ENCODE measurements at places on chromosomes 12 and 14.
A peak's percentile ranks its signal among the peaks of the same experiment; 100 is the strongest.

GRCh38 chr12:49251357-49251756 is 13.5 kb upstream of the TUBA1C start:
- no peak for DNase-seq

- DNase-seq = no peak
Measured at GRCh38 chr12:45260104-45260815, 44.4 kb downstream of the ANO6 start.

- no peak for DNase-seq
Measured at GRCh38 chr14:71363946-71364925, 457.0 kb downstream of the PCNX1 start.

- no peak for DNase-seq
Measured at GRCh38 chr12:53781228-53781801, 29.5 kb upstream of the CISTR start.

DNA sequence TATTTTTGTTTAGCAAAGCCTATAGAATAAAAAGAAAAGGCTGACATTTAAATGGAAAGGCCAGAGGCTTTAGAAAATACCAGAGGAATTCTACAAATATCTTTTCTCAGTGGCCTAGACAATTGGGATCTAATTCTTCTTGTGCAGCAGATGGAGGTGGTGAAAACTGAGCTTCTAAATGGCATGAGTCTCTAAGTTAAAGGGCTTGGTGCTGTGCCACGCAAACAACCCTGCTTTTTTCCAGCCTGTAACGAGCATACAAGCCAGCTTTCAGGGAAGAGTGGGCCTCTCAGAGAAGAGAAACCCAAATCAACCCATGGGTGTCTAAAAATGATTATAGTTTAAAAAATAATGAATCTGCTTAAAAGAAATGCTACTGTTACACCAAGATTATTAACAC is 237.9 kb upstream of the NAV3 start:
- no peak for DNase-seq

- no peak for DNase-seq
Measured at GRCh38 chr12:55771736-55772135, 28.8 kb downstream of the GDF11 start.

- DNase-seq = no peak
Measured at GRCh38 chr12:41652981-41653380, 464.9 kb downstream of the PDZRN4 start.

- DNase-seq = no peak
Measured at GRCh38 chr12:25320123-25321006, 69.6 kb upstream of the KRAS start.

DNA sequence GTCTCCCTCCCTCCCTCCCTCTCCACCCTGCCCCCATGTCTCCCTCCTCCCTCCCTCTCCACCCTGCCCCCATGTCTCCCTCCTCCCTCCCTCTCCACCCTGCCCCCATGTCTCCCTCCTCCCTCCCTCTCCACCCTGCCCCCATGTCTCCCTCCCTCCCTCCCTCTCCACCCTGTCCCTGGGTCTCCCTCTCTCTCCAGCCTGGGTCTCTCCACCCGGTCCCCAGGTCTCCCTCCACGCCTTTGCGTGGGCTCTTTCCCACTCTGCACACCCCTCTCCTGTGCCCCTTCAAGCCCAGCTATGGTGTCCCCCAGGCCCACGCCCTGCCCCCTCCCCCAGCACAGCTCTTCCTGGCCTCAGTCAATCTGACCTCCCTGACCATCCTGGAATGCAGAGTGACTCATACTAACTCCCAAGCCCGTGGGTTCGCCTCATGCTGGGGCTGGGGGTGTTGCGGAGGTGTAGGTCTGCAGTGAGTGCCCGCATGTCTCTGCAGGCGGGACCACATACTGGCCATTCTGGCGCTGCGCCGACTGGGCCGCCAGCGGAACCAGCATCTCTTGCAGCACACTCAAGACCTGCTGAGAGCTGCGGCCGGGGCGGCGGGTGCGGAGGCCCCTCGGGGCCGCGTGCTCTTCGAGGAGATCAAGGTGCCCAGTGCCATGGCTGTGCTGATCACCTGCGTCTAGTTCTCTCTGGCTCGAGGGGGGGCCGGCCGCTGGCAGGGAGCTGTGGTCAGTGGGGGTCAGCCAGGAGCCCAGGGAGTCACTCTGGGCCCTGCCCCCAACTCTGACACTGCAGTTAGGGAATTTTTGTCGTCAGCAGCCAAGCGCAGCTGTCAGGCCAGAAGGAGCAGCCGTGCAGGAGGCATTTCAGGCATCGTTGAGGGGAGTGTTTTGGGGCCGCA is 13.5 kb upstream of the TNFAIP2 start:
- DNase-seq = peak; percentile 89

- no peak for DNase-seq
Measured at GRCh38 chr12:51378749-51379148, 12.5 kb downstream of the GALNT6 start.

DNA sequence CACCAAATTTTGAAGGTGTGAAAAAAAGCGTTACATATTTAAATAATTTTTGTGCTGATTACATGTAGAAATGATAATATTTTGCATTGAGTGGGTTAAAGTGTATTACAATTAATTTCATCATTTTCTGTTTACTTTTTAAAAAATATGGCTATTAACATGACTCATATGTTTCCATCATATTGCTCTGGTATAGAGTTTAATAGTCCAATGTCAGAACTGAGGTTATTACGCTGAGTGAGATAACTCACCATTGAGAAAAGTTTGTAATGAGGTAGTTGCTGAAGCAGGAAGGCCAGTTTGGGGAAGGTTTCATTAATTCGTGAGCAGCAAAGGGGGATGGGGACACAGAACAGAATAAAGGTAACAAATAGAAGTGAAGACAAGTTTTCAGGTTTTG is 865.7 kb upstream of the MGAT4C start:
- DNase-seq = no peak

DNA sequence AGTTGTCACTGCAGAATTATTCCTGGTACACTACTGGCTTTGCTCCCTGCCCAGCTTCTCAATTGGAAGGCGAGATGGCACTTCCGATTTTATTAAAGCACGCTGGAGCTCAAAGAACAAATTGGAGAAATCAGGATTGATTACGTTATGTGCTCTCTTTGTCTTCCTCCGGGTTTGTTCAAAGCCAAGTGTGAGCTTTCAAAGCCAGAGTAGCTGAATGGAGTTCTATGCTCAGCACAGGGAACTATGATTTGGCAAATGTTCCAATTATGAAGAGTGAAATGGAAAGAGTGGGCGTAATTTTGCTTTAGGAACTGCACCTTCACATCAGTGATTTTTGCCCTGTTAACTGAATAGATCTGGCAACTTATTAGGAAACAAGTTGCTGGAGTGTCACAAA is 72.4 kb downstream of the FLRT2 start:
- no peak for DNase-seq

DNA sequence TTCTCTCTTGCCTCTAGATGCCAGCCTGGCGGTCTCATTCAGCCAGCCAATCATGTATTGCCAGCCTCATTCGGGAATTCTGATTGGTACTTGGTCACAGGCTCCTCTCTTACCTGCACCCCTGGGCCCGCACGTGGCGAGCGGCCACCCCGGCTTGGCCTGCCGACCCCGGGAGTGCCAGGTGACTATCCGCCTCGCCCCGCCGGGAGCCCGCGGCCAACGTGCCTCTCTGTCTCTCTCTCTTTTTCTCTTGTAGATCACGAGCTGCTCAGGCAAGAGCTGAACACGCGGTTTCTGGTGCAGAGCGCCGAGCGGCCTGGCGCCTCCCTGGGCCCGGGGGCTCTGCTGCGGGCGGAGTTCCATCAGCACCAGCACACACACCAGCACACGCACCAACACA is 39.3 kb downstream of the LRCOL1 start:
- no peak for DNase-seq

- DNase-seq = no peak
Measured at GRCh38 chr12:78871566-78871965, 7.0 kb downstream of the SYT1 start.

DNA sequence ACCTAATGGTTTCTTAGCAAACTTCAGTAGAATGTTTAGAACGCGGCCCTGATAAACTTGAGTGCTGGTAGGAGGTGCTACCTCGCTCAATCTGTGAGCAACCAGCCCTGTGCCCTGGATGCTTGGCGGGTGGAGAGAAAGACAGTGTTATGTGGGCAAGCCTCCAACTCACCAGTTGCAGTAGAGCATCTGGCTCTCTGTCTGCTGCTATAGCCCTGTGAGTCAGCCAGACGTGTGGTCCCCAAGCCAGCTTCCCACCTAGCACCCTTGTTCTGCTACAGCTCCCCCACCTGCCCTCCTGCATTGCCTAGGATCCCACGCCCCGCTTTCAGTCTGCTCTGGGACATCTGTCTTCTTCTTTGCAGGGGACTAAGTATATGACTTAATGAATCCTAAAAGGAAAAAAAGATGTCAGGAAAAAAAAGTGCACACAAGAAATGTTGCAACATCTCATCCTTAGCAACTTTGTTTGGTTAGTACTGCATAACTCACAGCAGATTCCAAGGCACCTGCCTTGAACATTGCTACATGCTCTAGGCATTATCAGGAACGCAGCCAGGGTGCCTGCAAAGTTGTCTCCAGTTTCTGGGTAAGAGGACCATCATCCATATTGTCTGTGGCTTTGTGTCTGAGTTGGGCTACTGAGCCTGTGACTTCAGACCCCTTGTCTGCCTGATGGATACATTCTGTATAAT is 13.6 kb downstream of the SNRNP35 start:
- DNase-seq = no peak

GRCh38 chr12:125210104-125210755 is 145.0 kb downstream of the AACS start:
- DNase-seq = no peak

GRCh38 chr12:109345428-109345827 is 2.3 kb upstream of the MYO1H start:
- DNase-seq = no peak

GRCh38 chr12:102950107-102950949 is 7.1 kb upstream of the ASCL1 start:
- no peak for DNase-seq

DNA sequence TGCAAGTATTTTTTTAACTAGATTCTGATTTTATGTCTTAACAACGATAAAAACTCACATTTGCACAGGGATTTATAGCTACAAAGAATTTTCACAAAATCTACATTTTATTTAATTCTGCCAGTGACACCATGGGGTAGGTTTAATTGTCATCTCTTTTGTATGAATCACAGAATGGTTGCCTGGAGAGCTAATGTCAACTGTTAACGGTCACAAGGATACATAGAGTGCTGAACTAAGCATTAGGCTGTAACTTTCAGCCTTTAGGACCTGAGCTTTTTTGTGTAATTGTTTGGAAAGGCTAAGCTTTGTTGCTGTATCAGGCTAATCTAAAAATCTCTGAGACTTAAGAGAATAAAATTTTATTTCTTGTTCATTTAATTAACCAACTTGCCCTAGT is 465.3 kb upstream of the TBX3 start:
- DNase-seq = peak; percentile 11

DNA sequence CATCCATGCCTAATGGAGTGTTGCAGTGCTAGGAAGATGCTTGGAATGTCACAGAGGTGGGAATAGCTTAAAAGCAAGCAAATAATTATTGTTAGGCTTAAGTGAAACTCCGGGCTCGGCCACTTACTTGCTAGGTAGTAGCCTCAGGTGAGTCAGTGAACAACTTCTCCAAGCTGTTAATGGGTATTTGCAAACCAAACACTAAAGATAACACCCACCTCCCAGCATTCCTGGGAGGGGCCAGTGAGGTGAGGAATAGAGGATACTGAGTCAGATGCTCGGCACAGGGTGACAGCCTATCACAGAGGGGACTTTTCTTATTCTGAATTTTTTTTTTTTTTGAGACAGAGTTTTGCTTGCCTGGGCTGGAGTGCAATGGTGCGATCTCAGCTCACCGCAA is 151.2 kb upstream of the RFLNA start:
- DNase-seq = no peak

- DNase-seq = peak; percentile 98
Measured at GRCh38 chr14:68137704-68138619, 318.4 kb downstream of the RAD51B start.

DNA sequence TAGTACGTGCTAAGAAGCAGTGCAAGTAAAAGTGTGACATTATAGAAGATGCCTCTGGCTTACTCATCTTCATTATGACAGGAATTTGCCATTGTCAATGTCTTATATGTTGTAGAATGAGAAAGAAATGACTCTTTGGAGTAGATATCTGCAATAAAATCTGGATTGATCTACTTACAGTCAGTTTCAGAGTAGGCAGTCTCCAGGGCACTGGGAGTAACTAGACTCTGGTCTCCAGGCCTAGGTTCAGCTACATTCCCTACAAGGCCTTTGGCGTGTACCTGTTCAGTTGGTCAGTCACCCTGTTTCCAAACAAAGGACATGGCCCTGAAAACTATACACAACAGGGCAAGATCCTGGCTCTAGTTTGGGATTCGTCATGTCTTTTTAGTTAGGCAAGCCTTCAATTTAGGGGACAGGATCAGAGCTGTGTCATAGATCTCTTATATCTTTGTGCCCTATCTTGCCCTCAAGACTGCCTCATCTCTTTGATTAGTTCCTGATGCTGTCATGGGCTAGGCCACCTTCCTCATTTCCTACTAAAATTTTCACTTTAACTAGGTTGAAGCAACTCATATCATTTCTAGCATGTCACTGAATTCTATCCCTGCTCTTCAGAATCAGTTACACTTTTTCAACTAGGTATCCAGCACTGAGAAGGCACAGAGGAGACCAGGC is 410.0 kb downstream of the RAD51B start:
- DNase-seq = no peak

- DNase-seq = peak; percentile 54
Measured at GRCh38 chr12:55738123-55739024, 4.5 kb upstream of the GDF11 start.

DNA sequence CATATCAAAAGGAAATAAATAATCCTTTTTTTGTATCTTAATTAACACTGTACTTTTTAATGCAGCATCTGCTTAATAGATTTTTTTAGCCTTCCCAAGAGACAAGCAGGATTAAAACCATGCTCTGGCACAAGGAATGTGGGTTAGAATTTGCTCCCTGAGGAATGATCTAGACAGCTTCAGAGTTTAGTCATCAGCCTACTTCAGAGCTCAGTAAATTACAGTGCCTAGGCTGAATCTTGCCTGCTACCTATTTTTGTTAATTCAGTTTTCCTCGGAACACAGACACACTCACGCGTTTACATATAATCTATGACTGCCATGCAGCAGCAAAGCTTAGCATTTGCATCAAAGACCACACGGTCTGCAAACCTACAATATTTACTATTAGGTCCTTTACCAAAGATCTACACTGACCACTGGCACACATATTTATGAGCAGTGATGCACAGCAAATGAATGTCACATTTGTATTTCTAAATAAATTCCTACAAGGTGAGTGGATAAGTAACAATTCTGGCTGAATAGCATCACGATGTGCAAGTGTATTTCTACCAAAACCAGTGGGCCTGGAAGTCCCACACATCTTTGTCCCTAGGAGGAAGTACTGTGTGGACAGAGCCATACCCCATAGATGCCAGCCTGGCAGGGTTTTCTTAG is 309.8 kb upstream of the TMEM132C start:
- peak; percentile 9 for DNase-seq
